ENCODE measurements at places on chromosomes 4 and X.
A peak's percentile ranks its signal among the peaks of the same experiment; 100 is the strongest.

- DNase-seq: no peak
Measured at GRCh38 chr4:723751-724530, 18.3 kb downstream of the PCGF3 start.

DNA sequence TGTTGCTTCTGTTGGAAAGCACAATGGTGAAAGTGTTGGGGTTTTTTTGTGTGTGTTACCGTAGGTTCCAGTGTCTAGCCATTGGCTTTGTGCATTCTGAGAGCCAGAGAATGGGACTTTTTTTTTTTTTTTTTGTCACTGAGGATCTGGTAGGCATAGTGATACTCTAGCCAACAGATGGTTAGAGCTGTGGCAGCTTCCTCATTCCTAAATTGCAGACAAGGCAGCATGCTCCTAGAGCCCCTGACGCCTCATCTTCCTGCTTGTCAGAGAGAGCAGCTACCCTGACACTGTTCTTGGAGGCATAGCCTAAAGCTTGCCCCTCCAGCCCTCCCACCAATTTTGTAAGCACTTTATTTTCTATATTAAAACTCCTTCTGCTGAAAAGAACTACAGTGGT, 27.0 kb downstream of the ARHGEF9 start:
- DNase-seq: no peak

DNA sequence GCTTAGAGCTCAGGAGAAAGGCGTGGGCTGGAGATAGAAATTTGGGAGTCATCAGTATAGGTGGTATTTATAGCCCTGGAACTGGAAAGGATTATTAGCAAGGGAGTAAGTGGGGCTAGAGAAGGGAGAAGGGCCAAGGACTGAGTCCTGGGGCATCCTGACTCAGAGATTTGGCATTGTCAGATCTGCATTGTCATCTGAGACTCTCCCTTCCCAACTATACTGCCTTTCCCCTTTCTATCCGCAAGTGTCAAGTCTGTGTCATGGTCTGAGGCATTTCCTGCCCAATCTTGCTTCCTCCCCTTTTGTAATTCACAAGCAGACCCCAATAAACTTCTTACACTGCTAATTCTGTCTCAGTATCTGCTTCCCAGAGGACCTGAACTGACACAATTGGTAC, 24.4 kb upstream of the SLC25A43 start:
- DNase-seq: no peak

- DNase-seq: peak; percentile 6
Measured at GRCh38 chr4:78776729-78777575, 802 bp downstream of the BMP2K start.

DNA sequence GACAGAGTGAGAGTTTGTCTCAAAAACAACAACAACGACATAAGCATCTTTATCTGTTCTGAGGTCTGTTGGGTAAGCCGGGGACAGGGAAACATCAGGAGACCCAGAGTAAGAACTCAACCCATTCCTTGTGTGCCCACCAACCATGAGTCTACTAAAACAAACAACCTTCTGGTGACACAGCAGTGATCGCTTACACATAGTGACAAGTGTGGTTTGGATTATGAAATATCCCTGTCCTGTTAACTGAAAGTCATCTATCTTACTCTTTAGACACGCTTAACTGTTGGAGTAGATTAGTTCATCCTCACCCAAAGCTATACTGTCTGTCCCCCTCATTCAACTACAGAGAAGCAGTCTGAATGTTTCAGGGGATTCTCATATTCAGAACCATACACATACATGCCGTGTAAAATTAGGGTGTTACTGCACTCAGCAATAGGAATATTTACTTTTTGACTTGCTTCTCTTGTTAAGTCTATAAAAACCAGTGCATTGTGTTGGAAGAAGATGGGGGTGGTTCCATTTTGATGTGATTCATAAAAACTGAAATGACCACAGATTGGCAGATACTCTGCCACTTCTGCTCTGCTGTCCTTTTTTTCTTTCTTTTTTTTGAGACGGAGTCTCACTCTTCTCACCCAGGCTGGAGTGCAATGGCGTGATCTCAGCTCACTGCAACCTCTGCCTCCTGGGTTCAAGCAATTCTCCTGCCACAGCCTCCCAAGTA, 27.4 kb downstream of the PHKA2 start:
- no peak for DNase-seq

DNA sequence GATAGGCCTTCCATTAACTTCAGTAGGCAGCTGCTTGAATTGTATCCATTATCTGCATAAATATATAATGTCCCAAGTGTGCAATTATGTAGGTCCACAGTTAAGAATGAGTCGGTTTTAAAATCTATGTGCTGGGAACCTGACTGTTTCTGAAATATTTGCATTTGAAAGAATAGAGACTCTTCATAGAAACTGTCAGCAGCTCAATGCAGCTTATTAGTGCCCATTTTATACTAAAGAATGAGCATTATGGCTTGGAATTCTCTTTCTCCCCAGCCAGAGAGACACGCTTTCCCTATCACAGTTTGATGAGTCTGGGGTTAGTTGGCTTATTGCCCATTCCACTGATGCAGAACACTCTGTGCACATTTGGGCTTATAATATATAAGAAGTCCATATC, 202.0 kb upstream of the PCDH7 start:
- DNase-seq: no peak

- DNase-seq: no peak
Measured at GRCh38 chrX:31136144-31136611, 64.3 kb upstream of the FTHL17 start.

DNA sequence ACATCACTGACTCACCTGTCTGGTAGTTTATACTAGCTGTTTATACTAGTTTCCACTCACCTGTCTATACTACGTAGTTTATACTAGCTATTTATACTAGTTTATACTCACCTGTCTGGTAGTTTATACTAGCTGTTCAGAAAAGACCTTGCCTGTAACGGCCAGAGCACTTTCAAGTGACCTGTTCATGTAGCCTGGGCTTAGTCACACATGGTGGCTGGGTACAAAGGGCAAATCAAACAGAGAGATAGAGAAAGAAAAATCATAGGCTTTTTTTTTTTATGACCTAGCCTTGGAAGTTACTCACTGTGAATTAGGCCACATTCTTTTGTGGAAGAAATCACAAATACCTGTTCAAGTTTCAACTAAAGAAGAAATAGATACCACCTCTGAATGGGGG, 30.7 kb upstream of the SPANXN4 start:
- no peak for DNase-seq

- no peak for DNase-seq
Measured at GRCh38 chr4:157043131-157043530, 32.8 kb upstream of the GLRB start.

DNA sequence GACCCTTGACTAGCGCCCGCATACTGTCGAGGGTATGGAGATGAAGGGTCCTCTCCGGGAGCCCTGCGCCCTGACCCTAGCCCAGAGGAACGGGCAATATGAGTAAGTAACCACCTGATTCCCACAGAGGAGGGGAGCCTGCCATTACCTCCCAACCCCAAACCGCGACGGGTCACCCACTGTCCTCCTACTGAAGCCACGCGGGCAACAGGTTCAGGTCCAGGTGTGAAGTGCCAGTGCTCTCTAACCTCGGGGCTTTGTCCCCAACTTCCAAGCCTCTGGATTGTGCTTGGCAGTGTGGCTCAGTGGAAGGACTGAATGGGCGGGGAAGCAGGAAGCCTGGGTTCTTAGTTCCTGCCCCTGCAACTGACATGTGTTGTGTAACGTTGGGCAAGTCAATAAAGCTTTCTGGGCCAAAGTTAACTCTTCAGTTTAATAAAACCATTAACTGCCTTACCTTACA, 694 bp downstream of the OCRL start:
- DNase-seq: no peak

- DNase-seq: no peak
Measured at GRCh38 chrX:39840581-39841093, 257.1 kb downstream of the BCOR start.

- no peak for DNase-seq
Measured at GRCh38 chr4:121998024-121998423, 46.2 kb upstream of the TRPC3 start.

DNA sequence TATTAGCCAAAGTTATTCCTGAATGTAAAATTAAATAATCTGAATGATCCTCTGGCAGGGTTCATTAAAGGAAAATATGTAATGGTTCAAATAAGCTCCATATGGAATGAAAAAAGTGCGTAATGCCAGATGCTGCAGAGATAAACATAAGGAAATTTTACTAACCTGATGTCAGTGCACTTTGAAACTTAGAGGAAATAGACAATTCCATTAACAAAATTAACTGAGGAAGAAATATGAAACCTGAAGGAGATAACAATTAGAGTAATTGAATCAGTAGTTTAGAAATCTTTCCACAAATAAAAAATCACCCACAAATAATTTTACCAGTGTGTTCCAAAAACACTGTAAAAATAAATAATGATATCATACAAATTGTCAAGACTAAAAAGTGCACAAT, 387.5 kb downstream of the GRIA2 start:
- DNase-seq: no peak

- no peak for DNase-seq
Measured at GRCh38 chrX:109685656-109686078, 47.4 kb downstream of the ACSL4 start.

GRCh38 chr4:4668355-4669210, 126.7 kb upstream of the STX18 start:
- no peak for DNase-seq

- no peak for DNase-seq
Measured at GRCh38 chr4:140237616-140238350, 83.8 kb upstream of the MAML3 start.

DNA sequence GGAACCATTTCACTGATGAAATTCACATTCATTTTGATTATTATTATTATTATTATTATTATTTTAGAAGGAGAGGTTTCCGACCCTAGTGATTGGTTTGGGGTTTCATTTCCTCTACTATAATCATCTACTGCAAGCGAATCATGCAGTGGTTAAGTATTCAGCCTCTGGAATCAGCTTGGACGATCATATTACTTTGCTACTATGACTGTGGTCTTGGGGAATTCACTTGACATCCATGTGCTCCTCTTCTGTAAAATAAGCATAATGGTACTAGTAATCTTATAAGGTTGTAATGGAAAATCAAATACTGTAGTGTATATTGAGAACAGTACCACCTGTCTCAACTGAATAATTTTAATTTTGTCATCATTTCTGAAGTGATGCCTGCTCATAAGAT, 132.1 kb upstream of the SLC4A4 start:
- DNase-seq: no peak

DNA sequence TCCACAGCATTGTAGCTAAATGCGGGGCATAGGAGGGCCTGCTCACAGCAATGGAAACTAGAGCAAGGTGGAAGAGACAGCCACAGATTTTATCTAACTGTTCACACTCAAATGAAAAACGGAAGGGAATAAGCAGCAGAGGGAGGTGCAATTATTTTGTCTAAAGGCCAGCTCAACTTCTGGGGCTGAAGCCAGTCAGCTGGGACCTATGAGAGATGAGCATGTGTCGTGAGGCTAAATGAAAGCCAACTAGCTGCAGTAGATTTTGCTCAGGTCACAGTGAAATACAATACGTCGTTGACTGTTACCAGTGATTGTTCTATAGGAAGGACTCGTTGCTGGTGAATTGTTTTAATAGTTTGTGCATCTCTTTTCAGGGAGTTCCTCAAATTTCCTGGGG, 26.4 kb upstream of the FGFBP2 start:
- no peak for DNase-seq

GRCh38 chrX:31356275-31357212, 284.7 kb upstream of the FTHL17 start:
- DNase-seq: no peak

DNA sequence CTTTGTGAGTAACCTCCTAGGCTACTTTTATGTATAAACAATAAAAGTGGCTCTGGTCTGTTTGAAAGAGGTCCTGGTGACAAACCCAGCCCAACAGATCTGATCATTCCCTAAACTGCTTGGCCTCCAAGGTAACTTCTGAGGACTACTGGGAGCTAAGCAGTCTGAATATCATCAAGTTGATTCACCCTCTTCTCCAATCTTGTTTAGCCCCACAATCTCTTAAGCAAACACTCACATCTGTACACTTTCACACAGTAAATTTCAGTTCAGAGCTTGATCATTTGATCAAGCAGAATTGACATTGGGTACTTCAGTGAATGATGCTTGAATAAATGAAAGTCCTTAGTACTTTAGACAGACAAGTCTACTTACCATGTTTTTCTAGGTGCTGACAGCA, 74.7 kb downstream of the HCCS start:
- DNase-seq: no peak

GRCh38 chr4:85837439-85837733, 362.4 kb downstream of the ARHGAP24 start:
- no peak for DNase-seq

DNA sequence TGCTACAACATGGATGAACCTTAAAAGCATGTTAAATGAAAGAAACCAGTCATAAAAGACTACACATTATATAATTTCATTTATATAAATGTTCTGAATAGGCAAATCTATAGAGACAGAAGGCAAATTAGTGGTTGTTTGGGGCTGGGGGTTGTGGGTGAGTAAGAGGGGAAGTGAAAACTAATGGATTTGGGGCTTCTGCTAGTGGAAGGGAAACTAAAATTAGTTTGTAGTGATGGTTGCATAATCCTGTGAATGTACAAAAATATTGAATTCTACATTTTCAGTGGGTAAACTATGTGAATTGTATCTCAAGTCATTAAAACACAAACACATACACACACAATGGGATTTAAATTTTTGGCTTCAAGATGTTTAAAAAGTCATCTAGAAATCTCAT, 25.4 kb upstream of the LIMCH1 start:
- DNase-seq: no peak

- peak; percentile 2 for DNase-seq
Measured at GRCh38 chr4:76993787-76994641, 44.5 kb downstream of the SEPTIN11 start.

DNA sequence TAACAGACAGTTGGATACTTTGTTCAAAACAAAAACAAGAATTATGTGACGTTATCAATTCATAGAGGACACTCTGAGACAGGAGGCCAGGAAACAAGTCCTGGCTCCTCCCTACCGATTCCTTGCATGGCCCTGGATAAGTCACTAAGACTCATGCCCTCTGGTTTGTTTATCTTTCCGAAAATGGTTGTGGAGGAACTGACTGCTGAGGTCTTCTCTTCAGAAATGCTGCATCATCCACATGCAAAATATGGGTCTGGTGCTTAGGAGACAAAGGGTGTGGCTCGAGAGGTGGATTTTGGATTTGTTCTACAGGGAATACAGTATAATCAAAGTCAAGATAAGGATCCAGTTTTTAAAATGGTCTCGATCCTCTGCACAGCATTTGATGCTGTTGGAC, 130.9 kb downstream of the RELL1 start:
- DNase-seq: no peak

DNA sequence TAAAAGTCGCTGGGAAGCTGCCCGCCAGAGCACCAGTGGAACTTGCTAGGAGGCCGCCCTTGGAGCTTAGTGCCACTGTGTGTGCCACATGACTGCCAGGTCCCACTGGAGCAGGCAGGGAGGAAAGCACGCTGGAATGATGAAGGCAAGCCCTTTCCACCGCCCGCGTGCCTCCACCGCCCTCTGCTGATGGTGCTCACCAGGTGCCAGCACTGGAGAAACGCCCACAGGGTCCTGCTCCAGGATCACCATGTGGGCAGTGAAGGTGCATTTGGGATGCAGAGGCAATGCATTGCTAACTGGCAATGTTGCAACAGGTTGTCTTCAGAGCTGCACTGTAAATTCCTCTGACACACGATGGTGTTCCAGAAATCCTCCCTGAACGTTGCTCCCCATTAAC, 76.3 kb downstream of the SHROOM2 start:
- DNase-seq: no peak

GRCh38 chr4:8473198-8473919, 32.8 kb downstream of the TRMT44 start:
- no peak for DNase-seq

Measured in stimulated activated CD4-positive, alpha-beta T cell treated with anti-CD3 and anti-CD28 coated beads, Interleukin-1b, Interleukin-23, amount 100 ng/mL, for 1 hour (primary cell).